Neuronal stem cell (in vitro differentiated cells): ENCODE measurements at places on chromosomes 3 and 15.

- no peak for DNase-seq
Measured at GRCh38 chr3:1609416-1609815, 489.2 kb upstream of the CNTN4 start.

GRCh38 chr3:145448436-145448835 is 712.5 kb downstream of the PLOD2 start:
- DNase-seq: no peak

DNA sequence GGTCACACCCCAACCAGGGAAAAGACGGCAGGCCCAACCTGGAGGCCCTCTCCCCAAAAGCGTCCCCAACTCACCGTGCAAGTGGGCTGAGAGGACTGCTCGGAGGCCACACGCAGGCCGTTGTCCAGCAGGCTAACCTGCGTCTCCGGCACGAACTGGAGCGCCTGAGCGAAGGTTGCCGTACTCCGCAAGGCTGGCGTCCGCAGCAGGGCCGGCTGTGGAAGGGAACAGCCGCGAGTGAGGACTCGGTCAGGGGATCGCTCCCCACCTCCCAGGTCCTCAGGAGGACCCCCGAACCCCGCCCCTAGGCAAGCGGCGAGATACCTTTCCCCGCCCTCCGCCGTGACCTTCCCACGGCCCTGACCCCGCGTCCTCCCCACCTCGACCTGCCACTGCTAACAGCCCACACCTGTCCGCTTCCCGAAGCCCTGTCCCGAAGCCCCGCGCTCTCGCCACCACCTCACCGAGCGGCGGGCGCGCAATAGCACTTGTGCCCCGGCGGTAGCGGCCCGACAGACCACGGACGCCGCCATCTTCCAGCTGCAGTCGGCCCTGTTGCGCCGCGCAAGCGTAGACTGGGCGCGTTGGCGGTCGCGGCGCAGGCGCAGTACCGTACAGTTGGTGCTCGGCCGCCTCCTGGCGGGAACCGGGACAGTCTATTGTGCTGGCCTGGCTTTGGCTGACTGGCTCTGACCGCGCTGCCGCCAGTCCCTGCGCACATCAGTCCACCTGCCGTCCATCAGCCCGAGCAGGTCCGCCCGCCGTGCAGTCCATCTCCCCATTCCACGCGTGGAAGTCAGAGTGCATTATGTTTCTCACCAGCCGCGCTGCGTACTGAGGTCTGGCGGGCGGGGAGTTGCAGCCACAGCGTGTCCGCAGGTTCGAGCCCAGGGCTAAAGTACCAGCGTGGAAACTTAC is at the start of gene UQCRC1:
UQCRC1 (minus strand) TSS at position 559 of the 918 bp plus-strand sequence; CDS start at position 533, 26 bp downstream.
- peak; percentile 94 for DNase-seq

GRCh38 chr3:178669022-178669601 is 132.9 kb downstream of the KCNMB2 start:
- DNase-seq: no peak

DNA sequence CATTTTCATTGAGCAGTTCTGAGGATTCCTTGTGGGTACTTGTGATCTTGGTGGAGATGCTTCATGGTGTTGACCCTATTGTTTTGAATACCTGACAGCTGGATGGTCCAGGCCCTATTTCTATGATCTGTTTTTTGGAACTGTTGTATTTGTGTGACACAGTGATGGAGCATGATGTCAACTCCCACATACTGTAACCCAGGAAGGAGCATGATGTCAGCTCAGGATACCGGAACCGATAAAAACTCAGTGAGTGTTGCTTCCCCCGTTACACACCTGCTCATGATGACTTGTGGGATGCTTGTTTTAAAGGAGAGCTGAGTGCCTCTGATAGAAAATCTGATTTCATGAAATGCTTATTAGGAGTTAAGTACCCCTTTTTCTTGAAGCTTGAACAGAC is 45.1 kb downstream of the ZBTB38 start:
- no peak for DNase-seq

DNA sequence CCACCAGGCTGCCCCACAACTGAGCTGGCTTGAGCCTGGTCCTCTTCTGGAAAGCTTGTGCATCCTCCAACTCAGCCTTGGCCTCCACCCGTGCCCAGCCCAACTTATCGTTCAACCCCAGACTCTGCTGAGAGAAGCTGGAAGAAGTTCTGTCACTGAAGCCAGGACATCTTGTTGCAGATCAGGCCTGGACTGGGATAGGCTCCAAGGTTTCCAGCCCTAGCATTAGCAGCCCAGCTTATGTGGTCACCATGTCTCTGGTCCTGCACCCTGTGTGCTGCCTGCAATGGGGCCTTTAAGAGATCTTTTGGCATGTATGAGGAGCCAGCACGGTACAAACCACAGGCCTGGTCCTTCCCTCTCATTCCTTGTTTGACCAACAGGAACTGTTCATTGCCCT is 15.2 kb upstream of the CAMP start:
- no peak for DNase-seq

GRCh38 chr15:80873366-80873952 is 94.3 kb downstream of the CEMIP start:
- DNase-seq: no peak

DNA sequence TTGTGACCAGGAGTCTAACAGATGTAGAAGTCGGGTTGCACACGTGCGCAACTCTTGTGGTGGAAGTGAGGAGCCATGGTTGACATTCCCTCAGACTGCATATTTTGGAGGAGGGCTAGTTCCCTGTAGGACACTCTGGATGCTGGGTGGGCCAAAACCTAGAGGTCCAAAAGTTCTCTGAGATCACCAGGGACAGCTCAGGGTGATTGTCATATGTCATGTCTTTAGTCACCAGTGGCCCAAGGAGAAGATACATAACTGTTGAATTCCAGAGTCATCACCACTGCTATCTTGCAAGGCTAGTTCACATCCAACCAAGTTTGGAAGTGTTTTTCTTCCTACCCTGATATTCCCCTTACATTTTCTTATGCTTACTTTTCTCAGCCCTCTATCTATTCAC is 95.2 kb upstream of the C3orf80 start:
- no peak for DNase-seq

DNA sequence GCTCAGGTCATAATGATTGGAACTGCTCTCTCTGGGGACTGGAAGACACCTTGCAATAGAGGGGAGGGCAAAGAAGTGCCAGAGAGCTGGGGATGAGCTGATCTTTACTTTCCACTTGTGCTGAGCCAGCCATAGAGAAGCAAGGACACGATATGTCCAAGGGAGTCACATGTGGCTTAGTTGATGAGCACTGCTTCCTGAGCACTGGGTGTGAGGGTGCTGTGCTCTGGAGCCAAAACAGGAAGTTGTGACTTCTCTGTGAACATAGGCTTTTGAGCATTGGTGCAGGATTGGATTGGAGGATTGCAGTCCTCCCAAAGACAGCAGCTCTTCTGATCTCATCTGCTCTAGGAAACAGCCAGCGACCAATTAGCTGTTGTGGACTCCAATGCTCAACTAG is 6.7 kb downstream of the PARP14 start:
- DNase-seq: no peak

DNA sequence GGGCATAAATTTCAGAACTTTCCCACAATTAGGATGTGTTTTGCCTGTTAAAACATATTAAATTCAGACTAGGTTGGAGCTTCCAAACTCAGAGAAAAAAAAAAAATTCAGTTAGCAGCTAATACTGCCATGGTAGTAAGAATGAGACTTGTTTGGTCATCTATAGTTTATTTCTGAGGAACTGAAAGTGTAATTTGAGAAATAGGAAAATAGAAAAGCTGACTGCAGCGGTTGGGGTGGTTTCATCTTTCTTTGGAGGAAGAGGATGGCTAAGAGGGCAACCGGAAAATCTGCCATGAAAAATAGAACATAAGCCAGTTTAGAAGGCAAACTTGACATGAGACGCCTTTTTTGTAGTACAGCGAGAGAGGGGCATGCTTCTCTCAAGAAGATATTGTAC is 371.2 kb upstream of the ROBO2 start:
- DNase-seq: no peak

DNA sequence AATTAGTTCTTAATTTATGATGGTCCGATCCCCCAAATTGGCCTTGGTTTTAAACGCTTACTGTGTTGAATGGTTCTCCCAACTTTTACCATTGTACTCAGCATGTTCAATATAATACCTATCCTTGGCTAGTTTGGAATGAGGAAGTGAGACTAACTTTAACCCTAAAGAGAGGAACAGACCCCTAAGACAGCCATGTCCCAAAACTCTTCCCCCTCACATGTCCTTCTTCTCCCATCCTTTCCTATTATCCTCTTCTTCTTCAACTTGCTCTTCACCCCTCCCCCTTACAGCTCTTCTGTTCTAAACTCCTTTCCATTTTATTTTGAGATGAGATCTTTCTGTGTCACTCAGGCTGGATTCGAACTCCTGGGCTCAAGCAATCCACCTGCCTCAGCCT is 116.5 kb downstream of the RBMS3 start:
- DNase-seq: no peak

GRCh38 chr15:36406366-36406765 is 173.1 kb upstream of the CDIN1 start:
- DNase-seq: no peak

DNA sequence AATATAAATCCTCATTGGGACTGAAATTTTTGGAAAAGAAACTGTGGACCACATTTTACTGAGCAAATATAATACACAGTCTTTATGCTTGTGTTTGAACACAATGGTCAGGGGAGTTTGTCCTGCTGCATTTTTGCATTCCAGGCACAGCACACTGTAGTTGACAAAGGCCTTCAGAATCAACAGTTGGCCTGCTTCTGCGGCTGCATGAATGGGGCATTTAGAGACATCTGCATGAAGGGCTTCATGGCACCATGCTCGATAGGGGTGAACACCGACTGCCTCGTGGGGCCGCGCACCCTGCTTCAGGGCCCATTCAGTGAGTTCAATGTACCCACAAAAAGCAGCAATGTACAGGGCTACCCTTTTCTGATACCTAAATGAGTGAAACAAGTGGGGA is 15.4 kb upstream of the COMMD2 start:
- no peak for DNase-seq

DNA sequence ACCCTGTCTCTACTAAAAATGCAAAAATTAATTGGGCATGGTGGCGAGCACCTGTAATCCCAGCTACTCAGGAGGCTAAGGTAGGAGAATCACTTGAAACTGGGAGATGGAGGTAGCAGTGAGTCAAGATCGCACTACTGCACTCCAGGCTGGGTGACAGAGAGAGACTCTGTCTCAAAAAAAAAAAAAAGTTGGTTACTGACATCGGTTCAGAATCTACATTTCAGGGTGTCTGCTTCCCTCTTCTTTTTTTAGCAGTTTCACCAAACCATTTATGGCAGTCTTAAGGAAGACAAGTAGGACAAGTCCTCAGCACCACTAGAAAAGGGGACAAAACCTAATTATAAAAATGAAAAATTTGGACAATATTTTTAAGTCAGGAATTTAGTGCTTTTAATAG is 3.3 kb upstream of the USP4 start:
- DNase-seq: no peak
